Left cardiac atrium (tissue), 4 donors: ENCODE measurements at places on chromosomes 5 and 9. TPM values are rescaled to one million over a fixed set of nuclear protein-coding genes. Genes with fewer than 3 reads are reported as not detected.

- no peak for DNase-seq
Observed at GRCh38 chr5:56532466-56532865, 282.9 kb upstream of the MAP3K1 start.

GRIN3A gene
- not detected for total RNA-seq

DNA sequence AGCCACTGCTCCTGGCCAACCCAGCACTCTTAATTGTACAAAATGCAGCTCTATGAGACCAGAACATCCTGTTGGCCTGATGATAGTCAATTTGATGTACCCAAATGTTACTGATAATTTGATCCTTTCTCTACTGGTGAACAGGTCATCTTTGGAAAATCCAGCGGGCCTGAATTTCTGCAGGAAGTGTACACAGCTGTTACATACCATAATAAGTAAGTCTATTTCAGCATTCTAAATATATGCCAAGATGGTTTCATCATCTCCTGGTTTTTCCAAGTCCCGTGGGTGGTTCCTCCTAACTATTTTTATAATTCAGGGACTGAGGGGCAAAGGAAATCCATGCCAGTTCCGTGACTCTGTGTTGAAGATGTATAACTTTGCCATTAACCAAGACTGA is 155.4 kb downstream of the DOCK8 start:
- DNase-seq: no peak

DNA sequence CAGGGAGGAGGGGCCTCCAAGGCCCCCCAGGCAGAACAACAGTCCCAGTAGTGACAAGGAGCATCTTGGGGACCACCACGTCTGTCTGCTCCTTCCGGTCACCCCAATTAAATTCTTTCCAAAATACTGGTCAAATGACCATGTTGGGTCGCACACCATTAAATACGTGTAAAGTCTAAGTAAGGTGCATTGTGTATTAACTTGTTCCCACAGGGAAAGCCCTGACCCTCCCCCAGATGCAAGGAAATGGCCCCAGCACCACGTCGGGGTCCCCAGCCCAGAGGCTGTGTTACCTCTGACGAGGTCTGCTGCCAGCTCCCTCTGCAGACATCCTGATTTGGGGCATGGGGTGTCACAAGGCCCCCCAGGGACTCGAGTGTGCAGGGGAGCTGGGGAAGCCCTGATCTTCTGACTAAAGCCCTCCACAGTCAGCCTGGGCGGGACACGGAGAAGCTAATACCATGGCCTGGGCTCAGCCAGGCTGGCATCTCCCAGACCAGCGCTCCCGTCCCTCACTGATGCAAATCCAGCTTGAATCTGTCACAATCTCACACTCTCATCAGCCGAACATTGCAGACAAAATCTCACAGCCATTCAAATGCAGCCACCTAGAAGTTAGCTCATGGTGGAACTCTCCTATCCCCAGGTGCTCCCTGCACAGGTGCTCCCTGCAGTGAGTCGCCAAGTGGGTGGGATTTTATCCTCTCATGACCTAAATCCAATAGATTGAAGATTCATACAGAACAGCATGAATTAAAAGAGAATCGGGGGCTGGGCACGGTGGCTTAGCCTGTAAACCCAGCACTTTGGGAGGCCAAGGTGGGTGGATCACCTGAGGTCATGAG is 13.6 kb downstream of the TERT start:
- DNase-seq: no peak

MEGF10 gene
- 1.2 TPM for total RNA-seq

FBLL1 gene
- 0.21 TPM for total RNA-seq

DNA sequence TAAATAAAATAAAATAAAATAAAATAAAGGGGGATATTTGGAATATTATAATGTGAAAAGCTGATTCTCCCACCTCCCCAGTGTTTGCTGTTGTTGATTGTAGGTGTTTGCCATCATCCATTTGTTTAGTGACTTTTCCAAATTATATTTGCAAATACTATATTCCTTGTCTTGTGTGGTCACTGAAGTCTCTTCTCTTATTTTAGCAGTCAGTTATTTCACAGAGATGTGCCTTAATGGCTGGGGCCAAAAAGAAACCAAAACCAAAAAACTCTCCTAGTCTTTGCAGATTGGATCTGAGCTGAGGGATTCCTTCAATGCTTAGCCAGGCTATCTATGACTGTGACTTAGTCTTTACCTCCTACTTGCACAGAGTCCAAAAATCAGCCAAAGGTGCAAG is 70.9 kb upstream of the ZNF169 start:
- DNase-seq: no peak
